Large intestine (tissue), 12 donors: ENCODE measurements at places on chromosomes 6 and 20. TPM values are rescaled to one million over a fixed set of nuclear protein-coding genes. Genes with fewer than 3 reads are reported as not detected.

DNA sequence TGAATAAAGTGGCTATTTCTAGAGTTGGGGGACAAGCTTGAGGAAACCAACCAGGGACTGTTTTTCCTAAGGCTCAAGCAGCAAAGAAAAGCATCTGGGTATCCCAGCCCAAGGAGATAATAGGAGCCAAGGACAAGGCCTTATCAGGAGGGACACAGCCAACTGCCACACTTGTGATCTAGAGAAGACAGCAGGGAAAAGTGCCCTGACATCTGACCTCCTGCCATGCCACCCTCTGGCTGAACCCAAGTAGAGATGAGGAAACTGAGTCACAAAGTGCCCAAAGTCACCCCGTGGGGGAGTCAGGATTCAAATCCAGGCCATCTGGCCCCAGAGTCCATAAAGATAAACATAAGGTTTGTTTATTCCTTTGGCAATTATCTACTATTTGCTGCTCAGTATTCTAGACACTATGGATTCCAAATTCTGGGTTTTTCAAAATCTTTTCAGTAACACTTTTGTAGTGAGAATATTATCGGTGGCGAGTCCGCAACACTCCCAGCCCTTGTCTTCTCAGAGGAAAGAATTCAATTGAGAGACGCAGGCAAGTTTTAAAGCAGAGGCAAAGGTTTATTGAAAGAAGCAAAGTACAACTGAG lies 3.5 kb upstream of the LBP start:
- no peak for DNase-seq
- peak overlapping the region; percentile 15 for H3K4me3 ChIP-seq
- H3K27ac ChIP-seq = peak overlapping the region; percentile 55
- peaks cover 11% of the 10 kb centered on the region for H3K4me1 ChIP-seq
- no peaks in the 10 kb centered on the region for H3K36me3 ChIP-seq

DNA sequence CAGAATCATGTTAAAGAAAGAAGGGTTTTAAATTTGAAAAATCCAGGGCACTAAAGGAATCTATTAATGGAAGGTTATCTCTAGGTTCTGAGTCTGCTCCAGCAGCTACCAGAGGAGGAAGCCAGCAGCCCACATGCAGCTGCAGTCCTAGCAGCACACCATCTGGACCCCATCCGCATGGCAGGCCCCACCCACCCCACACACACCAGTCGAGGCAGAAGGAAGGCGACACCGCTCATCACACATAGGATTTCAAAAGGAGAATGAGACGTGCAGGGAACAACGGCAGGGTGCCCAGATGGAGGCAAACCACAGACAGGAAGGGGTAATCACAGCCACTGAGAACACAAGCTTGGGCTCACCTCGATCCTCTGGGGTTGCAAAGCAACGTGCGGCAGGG lies 78.9 kb downstream of the GINS1 start:
- no peak overlapping the region for H3K27ac ChIP-seq
- H3K4me3 ChIP-seq = no peak overlapping the region
- DNase-seq = no peak
- H3K4me1 ChIP-seq = no peaks in the 10 kb centered on the region
- H3K27me3 ChIP-seq = no peaks in the 10 kb centered on the region
- peaks cover 36% of the 10 kb centered on the region for H3K36me3 ChIP-seq

DNA sequence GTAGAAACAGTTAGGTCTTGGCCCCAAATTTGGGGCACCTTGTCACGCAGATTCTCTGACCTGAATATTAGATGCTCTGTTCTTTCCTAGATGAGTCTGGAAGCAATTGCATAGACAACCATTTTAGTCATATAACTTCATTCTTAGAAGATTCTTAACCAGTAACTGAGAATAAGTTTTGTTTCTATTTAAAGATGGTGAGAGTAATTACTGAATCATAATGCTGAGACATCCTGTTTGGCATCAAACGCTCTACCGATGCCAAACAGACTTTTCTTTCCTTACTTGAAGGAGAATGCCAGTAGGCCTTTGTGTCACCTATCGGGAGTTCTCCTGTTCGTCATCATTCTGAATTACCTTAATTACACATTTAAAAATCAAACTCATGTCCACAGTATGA lies 131.6 kb upstream of the ID4 start:
- H3K4me1 ChIP-seq = no peaks in the 10 kb centered on the region
- no peak for DNase-seq
- no peaks in the 10 kb centered on the region for H3K36me3 ChIP-seq

DNA sequence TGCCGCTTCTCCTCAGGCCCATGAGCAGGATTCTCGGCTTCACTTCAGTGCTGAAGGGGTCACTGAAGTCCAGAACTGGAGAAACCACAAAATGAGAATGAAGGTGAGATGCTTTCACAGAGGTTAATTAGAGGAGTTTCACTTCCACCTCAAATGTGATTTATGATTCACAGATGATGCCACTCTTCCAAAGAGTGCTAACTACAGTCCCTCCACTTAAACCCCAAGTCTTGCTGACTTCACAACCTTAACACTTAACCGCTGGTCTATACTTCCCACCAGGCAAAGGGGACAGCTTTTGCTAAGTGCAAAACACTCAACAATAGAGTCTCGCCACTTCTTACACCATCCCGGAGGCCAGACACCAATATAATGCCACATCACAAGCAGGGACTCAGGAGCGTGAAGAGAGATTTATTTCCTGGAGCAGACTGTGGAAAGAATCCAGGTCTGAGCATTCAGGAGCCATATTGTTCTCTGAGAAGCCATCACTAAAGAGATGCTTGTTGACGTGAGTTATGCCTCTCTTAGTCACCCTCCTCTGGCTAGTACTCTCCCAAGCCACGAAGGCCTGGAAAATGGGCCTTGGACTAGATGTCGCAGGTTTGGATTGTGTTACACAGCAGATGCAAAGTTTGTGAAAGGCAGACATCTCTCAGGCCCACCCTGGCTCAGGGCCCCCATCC lies 24.4 kb downstream of the RRAGD start:
- H3K27me3 ChIP-seq = no peaks in the 10 kb centered on the region
- no peak overlapping the region for H3K4me3 ChIP-seq

The FOXA2 gene
- 8.2 TPM for polyA plus RNA-seq
